Lung (tissue), 17 donors: ENCODE measurements at places on chromosomes 12 and 14. TPM values are rescaled to one million over a fixed set of nuclear protein-coding genes. Genes with fewer than 3 reads are reported as not detected.

Gene C12orf60
- 0.71 TPM for polyA plus RNA-seq

Gene TPPP2
- polyA plus RNA-seq, result not detected

DNA sequence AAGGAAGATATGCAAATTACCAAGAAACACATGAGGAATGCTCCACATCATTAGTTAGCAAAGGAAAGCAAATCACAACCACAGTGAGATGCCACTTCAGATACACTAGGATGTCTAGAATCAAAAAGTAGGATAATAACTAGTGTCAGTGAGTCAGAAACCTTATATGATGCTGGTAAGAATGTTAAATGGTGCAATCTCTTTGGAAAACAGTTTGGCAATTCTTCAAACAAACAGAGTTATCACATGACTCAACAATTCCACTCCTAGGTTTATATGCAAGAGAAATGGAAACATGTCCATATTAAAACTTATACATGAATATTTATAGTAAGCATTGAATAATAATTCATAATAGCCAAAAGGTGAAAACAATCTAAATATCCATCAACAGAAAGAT is 220.9 kb downstream of the FOXG1 start:
- no peak for DNase-seq

DNA sequence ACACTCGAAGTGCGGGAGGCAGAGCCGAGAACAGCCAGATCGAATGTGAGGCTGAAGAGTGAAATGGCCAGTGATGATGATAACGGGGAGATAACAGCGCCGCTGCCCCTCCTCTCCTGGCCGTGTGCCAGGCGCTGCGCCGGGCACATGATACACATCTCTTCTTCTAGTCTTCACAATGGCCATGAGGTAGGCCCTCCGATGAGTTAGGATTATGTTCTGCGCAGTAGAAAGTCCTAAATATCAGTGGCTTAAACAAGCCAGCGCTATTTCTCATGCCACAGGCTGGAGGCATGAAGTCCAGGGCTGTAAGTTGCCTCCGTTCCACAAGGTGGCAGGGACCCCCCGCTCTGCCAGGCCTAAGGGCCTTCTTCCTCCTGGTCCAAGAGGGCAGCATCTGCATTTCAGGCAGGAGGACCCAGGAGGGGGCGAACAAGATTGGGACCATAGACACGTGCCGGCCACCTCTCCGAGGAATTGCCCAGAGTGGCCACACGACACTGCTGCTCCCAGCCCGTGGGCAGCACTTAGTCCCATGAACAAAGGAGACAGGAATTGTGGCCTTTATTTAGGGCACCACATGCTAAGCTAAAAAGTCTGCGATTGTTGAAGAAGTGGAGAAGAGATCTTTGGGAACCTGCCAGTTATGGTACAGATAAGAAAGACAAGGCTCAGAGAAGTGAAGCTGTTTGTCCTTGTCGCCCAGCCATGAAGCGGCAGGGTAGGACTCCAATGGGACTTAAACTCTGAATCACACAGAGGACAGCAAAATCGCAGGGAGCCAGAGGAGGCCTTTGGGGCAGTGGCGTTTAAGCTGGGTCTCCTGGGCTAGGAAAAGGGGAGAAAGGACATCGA is 10.9 kb upstream of the HVCN1 start:
- peak; percentile 61 for DNase-seq

- no peak for DNase-seq
Observed at GRCh38 chr14:99699861-99700260, 15.8 kb downstream of the CYP46A1 start.

GRCh38 chr12:116303066-116303465 is 25.6 kb upstream of the MED13L start:
- no peak for DNase-seq

DNA sequence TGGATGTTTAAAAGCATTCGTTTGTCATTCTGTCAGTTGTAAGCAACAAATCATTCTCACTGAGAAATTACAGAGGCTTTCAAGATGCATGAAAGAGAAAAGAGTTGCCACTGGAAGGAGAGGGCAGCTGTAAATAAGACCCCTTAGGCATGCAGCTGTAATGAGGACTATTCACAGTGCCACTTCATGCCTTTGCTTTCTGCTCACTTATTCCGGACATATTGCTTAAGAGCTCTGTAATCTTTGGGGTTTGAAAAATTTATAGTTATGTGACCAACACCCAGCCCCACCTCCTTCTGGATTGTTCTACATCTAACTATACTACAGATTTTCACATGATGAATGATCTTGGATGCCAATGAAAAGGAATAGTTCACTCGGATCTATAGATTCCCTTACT is 194.8 kb upstream of the DCN start:
- DNase-seq, result peak; percentile 43

DNA sequence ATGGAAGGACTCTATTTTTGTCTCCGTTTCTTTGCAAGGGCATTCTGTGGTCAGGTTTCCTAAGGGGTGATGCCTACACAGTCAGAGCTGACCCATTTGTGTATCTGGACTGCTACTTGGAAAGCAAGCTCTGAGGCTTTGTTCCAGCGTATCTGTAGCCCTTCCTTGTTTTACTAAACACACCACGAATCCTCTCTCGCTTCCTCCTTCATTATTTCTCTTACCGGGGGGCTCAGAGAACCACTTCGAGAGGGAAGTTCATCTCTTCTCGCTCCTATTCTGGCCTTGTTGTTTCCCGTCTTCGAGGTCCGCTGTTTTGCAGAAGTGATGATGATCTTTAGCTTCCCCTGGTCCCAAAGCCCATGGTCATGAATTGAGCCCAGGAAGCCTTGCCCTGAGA is 164.7 kb downstream of the SSPN start:
- DNase-seq, result peak; percentile 5

- no peak for DNase-seq
Observed at GRCh38 chr12:93991829-93992461, 156.4 kb upstream of the PLXNC1 start.
